ENCODE measurements at places on chromosomes 11 and 22.

- no peak for DNase-seq
These were observed 27.7 kb downstream of the SUSD2 start for GRCh38 chr22:24209016-24209415.

GRCh38 chr22:29954203-29954855 is 71.4 kb downstream of the MTMR3 start:
- DNase-seq: no peak

DNA sequence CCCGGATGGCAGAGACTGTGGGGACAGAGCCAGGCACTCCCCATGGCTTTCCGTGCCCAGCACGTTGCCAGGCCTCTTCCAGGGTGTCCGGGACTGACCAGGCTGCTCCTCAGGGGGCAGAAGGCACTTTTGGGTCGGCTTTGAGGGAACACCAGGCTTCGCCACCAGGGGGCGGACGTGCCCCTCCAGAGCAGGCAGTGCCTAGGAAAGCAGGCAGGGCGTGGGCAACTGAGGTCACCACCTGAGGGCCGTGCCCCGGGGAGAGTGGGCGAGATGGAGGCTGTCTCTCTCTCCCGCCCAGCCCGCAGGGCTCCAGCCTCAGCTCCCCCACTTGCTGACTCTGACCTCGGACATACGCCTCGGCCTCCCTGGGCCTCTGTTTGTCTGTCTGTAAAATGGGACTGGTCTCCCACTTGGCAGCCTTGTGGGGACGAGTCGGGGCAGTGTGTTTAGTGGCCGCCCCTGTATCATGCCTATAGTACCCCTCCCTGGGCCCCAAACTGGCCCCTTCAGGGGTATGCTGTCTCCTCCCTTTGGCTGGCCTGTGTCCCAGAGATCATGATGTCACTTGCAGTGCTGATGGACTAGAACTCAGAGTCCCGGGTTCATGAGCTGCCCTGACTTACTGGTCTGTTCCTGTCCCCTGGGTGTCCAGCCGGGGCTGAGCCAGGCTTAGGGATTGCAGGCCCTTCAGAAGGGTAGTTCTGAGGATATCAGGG is 4.4 kb upstream of the PRR5 start:
- no peak for DNase-seq

- peak; percentile 83 for DNase-seq
These were observed 2.2 kb downstream of the TNKS1BP1 start for GRCh38 chr11:57322256-57323166.

DNA sequence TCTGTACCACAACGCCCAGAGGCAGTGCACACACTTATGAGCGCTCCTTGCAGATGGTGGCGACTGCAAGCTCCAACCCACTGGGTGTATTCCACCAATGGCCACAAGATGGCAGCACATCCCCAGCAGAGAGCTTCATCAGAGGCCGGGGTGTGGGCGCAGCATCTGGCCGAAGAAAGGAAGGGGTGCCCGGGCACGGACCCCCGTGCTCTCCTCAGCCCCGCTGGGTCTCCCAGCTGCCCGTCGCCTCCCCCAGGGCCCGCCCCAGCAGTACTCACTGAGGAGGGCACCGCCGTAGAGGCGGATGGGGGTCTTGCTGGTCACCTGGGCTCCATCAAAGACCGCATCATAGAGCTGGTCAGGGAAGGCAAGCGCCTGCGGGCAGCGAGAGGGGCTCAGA is 14.2 kb downstream of the TP53I11 start:
- DNase-seq: peak; percentile 65

DNA sequence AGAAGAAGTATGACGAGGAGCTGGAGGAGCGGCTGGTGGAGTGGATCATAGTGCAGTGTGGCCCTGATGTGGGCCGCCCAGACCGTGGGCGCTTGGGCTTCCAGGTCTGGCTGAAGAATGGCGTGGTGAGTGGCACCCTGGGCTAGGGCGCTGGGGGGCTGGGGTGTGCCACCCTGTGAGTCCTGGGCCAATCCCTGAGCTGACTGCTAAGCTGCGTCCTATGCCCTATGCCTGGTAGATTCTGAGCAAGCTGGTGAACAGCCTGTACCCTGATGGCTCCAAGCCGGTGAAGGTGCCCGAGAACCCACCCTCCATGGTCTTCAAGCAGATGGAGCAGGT is 3.9 kb downstream of the TAGLN start:
- DNase-seq: no peak

DNA sequence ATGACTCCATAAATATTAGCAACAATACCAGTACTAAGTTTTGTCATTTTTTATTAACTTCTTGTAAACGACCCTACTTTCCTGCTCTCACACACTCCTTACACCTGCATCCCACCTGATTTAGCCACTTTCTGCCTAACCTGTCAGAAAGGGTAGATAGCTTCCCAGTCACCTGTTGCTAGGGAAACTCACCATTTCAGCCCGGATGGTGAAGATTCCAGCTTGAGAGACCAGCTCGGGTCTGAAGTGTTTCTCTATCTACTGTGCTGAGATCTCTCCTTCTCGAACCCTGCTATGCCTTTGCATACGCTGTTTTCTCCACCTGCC is at the start of gene PARVG:
Gene PARVG, plus strand, starts transcription at position 220 of the 327 bp plus-strand sequence. CDS start 2,405 bp downstream, outside the sequence.
- no peak for DNase-seq

GRCh38 chr22:25409240-25409639 is 155.2 kb upstream of the GRK3 start:
- DNase-seq: no peak

DNA sequence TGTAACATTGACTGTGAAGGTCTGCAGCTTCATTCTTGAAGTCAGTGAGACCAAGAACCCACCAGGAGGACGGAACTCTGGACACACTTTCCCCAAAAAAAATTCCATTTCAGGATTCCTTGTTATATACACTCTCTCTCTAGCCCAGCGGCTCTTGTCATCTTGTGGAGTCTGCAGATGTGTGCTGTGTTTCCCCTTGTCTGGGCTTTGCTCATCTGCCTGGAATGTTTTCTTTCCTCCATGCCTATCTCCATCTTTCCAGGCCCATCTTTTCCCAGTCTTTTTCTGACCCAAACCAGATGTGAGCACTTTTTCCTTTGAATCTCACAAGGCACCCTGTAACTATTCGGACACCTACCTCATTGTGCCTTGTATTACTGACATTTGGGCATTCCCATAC is 5.1 kb upstream of the DRG1 start:
- no peak for DNase-seq

GRCh38 chr11:10456519-10456918 is 1.5 kb downstream of the AMPD3 start:
- DNase-seq: no peak

DNA sequence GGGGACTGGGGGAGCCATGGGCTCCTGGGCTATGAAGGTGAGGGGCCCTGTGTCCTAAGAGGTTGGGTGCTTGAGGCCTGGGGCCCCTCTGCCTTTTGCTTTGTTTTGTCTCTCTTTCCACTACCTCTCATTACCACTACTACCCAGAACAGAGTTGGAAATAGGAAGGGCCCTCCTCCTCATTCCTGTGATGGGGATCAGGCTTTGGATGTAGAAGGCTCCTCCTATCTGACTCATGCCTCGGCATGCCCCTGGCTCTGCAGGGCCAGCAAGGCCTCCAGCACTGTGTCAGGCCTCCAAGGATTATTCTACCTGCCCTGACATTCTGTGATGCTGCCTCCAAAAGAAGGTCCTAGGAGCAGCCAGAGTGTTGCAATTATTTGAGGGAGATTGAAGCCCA is 766 bp downstream of the IZUMO1R start:
- DNase-seq: no peak

DNA sequence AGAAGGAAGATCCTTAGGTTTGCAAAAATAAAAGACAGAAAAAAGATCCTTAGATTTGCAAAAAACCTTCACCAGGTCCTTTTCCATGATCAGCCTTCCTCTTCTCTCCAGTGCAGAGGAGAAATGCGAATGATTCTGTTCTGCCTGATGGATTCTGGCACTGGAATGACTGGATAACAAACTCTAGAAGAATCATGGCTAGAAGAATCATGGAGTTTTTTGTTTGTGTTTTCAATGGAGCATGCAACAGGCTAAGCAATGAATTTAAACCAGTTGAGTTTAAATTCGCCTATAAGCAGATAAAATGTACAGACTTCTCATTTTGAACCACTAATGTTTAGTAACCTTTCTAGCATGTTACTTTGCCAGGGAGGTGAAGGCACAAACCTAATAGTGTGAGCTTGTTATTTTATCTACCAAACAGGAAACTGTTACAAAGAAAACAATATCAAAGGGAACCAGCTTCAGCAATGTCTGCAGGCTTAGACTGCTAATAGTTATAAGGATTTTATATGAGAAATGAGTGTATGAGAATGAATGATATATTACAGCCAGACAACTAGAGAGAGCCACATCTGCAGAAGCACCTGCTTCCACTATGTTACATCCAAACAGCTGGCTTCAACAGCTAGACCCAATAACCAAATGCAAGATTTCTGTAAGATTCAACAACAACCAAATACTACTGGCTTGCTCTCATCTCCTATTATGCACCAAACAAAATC is 64.7 kb upstream of the APOA1 start:
- no peak for DNase-seq

GRCh38 chr22:35570686-35571194 is 30.1 kb downstream of the RASD2 start:
- no peak for DNase-seq

- DNase-seq: no peak
These were observed 6.0 kb downstream of the RNF169 start for GRCh38 chr11:74754507-74755252.

- DNase-seq: no peak
These were observed 88.8 kb upstream of the SHANK2 start for GRCh38 chr11:71341173-71341572.

- DNase-seq: no peak
These were observed 6.8 kb downstream of the OR52N2 start for GRCh38 chr11:5815534-5815933.

GRCh38 chr11:113677685-113678084 is 28.4 kb downstream of the TMPRSS5 start:
- DNase-seq: no peak

DNA sequence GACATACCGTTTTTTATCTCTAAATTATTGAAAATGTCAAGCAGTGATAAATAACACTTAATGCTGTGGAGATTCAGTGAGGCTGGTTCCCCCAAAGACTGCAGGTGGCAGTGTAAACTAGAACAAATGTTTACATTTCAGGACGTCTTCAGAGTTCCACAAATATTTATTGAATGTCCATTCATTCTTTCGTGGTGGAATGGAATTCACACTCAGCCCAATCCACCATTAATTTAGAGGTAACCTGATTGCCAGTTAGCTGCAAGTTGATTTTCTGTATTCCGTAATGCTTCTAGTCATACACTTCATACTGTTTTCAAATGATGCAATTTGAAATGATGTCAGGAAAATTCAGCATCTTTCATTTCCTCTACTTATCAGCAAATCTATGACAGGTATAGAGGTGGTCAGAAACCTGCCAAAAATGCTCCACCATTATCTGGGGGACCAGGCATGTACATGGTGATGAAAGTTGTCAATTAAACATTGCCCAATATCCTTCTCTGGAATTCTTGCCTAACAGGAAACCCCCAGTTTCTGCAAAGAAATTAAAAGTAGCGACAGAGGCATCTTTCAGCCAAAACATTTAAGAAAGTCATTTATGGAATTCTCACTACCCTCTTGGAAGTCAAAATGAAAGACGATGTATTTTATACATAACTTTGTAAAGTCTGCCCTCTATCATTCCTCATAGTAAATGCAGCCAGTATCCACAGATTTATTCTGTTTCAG is 94.3 kb upstream of the BMAL1 start:
- DNase-seq: peak; percentile 32

Measured in NCI-H2227 treated with DMSO at 0.1 percent for 48 hours (cell line).